NCI-H69 (cell line): ENCODE measurements at places on chromosomes 11 and 22.

GRCh38 chr11:10914050-10914449 lies 56.2 kb upstream of the ZBED5 start:
- no peak for DNase-seq

DNA sequence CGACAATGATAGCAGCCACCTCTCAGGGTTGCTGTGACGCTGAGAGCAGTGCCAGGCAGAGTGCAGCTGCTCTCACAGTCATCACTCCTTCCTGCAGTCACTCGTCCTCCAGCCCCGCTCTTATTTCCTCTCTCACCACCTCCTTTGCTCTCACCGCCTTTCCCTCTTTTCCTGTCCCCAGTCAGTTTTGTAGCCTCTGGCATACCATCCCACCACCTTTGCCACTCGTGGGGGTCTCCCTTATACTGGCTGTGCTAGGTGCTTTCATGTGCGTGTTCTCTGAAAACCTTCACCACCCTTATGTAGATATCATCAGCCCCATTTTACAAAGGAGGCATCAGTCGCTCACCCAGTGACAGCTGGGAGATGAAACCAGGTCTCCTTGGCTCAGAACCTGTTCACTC lies 19.3 kb upstream of the ST3GAL4 start:
- no peak for DNase-seq

DNA sequence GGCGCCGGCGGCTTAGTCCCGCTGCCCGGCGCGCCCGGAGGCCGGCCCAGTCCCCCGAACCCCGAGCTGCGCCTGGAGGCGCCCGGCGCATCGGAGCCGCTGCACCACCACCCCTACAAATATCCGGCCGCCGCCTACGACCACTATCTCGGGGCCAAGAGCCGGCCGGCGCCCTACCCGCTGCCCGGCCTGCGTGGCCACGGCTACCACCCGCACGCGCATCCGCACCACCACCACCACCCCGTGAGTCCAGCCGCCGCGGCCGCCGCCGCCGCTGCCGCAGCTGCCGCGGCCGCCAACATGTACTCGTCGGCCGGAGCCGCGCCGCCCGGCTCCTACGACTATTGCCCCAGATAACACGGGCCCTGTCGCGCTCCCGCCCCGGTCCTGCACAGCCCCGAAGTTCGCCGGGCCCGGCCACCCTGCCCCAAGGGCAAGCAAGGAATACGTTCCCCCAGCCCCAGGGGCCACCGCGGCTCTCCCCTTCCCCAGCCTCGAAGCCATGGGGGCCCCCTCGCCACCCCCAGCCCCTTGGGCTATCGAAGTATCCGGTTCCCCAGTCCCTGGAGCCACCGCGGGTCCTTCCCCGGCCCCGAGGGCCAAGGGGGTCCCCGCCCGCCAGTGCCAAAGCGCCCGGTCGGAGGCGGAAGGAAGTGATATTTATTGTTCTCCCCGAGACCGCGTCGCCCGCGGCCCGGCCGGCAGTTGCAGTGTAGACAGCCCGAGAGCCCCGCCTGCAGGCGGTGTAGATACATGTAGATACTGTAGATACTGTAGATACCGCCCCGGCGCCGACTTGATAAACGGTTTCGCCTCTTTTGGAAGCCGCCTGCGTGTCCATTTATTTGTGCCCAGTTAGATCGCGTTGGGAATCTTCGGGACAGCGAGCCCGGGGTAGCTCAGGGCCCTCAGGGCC lies 6.2 kb downstream of the TBX1 start:
- DNase-seq = no peak

- peak; percentile 53 for DNase-seq
Observed at GRCh38 chr11:133955945-133956421, 785 bp downstream of the IGSF9B start.

DNA sequence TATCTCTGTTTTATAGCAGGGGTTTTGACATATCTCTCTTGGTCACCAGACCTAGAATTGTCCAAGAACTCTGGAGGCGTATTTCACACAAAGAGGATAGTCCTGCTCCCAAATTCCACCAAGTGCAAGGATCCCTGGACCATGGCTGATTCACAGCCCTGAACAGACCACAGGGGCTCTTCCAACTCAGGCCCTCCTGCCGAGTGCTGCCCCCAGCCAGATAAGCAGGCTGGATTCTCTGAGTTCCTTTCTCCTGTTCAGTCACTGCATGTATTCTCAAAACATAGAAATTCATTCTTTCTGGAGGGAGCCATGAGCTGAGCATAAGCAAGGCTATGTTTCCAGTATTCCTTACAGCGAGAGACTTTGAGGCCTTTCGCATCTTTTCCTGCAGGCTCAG lies 13.4 kb upstream of the PLEKHB1 start:
- DNase-seq = no peak

DNA sequence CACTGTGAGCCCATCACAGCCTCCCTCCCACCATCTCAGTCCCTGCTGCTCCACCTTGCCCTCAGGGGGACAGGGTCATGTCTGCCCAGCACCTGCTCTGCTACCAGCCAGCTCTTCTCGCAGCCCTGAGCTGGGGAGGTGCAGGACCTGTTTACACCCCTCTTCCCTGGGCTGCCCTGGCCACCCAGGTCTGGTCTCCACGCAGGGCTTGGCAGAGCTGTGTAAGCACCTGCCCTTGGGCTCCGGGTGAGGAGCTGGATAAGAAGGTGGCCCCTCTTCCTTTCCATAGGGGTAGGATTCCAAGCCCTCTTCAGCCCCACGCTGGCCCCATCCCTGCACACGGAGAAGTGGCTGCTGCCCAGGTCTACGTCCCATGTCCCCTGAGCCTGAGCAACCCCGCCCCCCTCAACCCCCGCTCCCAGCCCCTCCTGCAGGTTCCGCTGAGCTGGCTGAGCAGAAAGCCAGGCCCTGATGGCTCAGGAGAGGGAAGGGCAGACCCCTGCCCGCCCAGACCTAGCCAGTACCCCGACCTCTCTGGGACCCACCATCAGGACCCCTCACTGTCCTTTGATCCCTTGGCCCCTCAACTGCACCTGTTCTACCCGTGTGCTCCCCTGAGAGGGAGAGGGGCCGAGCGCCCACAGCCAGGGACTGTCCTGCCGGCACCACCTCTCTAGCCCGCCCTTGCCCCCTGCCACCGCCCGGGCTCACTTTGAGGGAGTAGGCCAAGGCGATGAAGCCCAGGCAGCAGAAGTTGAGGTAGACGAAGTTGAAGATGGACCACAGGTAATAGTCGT lies 3.2 kb downstream of the IFITM10 start:
- DNase-seq = no peak

DNA sequence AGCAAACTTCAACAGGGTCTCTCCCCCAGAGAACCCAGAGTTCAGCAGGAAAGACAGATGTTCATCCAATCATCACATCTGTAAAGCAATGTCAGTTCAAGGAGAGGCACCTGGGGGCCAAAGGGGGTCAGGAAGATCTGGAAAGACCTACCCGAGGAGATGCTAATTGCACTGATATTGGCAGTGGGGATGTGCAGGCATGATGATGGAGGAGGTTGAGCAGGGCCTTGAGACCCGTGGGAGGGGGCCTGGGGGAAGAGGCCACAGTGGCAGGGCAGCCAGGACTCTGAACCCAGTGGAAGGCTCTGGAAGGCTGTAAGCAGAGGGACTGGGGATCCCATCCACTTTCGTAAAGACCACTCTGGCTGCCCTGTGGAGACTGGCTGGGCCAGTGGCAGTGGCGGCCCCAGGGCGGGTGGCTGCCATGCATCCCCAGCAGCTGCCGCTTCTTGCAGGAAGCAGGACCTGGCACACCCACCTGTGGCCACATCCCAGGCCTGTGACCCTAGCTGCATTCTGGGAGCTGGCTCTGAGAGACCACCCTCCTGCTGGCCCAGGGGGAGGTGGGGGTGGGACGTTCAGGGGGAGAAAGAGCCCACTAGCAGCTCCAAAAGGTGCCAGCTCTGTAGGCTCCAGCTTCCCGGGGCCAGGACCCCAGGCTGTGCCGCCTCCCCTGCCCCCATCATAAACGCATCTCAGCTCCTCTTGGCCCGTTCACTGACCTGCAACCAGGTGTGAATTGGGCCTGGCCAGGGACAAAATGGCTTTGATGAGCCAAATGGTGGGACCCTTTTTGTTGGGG lies 59.9 kb upstream of the FGF3 start:
- no peak for DNase-seq

DNA sequence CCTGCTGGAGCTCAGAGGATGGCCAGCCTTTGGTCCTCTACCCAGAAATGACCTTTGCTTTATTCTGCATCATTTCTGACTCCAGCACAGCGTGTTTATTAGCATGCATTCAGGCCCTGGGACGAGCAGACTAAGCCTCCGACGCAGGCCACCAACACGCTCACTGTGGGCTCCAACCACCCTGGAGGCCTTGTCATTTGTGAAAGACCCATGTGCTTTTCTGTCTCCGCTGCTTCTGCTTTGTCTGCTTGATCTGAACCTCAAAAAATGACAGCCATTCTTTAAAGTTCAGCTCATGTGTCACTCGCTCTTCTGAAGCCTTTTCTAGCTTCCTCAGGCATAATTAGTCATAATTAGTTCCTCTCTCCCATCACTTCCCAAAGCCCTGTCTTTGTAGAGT lies 109.1 kb upstream of the TIMP3 start:
- no peak for DNase-seq

DNA sequence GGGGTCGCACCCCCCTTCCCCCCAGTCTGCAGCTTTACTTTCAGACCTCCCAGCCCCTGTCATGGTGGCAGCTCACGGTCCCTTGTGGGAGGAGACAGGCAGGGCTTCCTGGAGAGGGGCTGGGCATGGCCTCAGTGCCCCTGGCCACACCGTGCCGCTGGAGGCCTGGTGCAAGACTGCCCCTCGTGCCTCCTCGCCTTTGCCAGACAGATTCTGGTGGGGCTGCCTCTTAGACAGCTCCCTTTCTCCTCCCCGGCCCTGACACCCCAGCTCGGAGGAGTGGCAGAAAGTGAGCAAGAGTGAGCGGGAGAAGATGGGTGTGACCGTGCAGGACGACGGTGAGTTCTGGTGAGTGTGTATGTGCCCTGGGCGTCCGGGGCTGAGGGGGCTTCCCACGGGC lies 12.1 kb upstream of the MYO7A start:
- no peak for DNase-seq

DNA sequence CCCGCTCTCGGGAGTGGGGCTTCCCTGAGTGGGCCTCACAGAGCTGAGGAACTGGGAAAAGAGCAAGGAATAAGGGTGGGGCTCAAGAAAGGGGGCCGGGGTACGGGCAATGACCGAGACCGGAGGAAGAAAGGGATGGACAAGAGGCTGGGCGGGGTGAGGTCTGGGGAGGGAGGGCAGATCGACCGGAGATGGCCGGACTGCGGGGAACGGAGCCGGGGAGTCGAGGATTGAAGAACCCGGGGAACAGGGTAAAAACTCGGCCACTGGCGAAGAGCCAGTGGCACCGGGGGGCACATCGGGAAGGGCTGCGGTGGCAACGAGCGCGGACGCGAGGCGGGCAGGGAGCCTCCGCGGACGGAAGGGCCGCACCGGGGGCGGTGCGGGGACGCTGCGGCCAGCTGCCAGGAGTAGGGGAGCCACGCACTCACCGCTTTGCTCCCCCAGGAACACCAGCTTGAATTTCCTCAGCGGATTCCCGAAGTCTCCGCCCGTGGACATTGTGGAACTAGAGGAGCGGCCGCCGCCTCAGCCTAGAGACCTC lies 667 bp downstream of the RAB6A start:
- peak; percentile 69 for DNase-seq

DNA sequence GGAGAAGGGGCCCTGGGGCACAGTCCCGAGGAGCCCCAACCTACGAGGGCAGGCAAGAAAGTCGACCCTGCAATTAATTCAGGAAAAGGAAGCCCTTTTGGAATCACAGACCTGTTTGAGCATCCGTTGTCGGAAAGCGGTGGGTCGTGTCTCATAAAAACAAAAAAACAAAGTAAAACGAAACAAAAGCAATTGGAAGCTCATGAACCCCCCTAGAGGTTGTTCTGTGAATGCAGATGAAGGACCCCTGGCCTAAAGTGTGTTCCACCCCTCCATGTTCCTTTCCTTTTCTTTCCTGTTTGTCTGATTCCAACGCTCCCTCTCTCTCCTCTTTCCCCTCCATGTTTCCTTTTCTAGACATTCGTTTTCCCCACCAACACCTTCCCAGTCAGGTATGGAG lies 203.7 kb downstream of the GRIK4 start:
- DNase-seq = peak; percentile 40

GRCh38 chr11:16296273-16296672 lies 60.1 kb downstream of the SOX6 start:
- DNase-seq = peak; percentile 19

GRCh38 chr11:116689413-116690127 lies 83.2 kb downstream of the BUD13 start:
- DNase-seq = no peak

DNA sequence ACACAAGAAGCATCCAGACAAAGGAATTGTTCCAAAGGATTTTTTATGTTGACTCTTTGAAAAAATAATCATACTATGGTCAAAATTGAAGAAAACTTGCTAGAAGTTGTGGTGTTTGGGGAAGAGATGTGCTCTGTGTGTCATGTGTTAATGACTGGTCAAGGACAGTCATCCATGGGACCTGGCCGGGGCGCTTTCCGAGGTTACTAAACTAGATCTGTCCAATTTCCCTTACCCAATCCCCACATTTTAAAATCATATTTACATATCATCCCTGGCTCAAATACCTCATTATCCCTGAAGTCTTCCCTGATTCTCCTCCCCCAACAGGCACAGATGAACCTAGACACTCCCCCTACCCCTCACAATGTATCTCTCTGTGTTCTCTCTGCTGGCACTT lies 289.4 kb downstream of the TENM4 start:
- DNase-seq = no peak

DNA sequence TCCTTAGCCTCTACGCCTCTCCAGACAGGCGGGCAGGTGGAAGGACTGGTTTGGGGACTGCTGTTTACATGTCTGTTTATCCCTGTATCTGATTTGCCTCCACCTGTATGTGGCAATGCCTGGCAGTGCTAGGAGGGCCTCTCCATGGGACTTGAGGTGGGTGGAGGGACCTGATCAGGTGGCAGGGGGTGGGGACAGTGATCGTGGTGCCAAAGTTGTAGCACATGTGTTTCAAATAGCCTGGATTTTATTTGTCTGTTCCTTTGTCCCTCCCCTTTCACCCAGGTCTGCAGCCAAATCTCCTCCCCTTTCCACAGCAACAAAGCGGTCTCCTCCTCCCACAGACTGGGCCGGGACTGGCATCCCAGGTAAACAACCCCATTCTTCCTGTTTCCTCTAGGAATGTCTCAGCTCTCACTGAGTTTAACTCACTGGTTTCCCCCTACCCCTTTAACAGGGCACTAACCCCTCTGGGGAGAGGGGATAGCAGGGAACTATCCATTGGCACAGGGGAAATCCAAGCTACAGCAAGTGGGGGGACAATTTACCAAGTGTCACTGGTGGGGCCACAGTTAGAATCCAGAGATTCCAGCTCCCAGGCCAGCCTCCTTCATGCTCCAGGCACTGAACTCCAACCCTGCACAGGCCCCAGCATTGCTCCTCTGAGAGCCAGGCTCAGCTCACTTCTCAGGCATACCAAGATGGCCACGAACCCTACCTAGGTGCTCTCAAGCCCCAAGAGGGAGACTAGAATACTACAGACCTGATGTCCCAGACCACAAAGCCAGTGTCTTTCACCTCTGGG lies 22.9 kb upstream of the TLCD5 start:
- DNase-seq = no peak
